ENCODE measurements at places on chromosomes 16 and 17. TPM values are rescaled to one million over a fixed set of nuclear protein-coding genes. Genes with fewer than 3 reads are reported as not detected.

C16orf54 gene
- total RNA-seq: 88.0 TPM

- DNase-seq: no peak
- H3K36me3 ChIP-seq: no peaks in the 10 kb centered on the region
- H3K27me3 ChIP-seq: peaks cover 6% of the 10 kb centered on the region
- H3K27ac ChIP-seq: no peak overlapping the region
Observed at GRCh38 chr16:87611456-87611855, 9.1 kb downstream of the JPH3 start.

TAC4 gene
- not detected for total RNA-seq

- H3K4me3 ChIP-seq: no peak overlapping the region
- no peaks in the 10 kb centered on the region for H3K36me3 ChIP-seq
- H3K27me3 ChIP-seq: peaks cover 18% of the 10 kb centered on the region
- no peak overlapping the region for H3K27ac ChIP-seq
- peaks cover 2% of the 10 kb centered on the region for H3K4me1 ChIP-seq
Observed at GRCh38 chr16:86939609-86940008, 361.3 kb downstream of the FOXL1 start.

GRCh38 chr16:89473791-89474414, 16.5 kb downstream of the ANKRD11 start:
- peaks cover 33% of the 10 kb centered on the region for H3K36me3 ChIP-seq
- no peak for DNase-seq
- H3K4me1 ChIP-seq: peaks cover 62% of the 10 kb centered on the region

DNA sequence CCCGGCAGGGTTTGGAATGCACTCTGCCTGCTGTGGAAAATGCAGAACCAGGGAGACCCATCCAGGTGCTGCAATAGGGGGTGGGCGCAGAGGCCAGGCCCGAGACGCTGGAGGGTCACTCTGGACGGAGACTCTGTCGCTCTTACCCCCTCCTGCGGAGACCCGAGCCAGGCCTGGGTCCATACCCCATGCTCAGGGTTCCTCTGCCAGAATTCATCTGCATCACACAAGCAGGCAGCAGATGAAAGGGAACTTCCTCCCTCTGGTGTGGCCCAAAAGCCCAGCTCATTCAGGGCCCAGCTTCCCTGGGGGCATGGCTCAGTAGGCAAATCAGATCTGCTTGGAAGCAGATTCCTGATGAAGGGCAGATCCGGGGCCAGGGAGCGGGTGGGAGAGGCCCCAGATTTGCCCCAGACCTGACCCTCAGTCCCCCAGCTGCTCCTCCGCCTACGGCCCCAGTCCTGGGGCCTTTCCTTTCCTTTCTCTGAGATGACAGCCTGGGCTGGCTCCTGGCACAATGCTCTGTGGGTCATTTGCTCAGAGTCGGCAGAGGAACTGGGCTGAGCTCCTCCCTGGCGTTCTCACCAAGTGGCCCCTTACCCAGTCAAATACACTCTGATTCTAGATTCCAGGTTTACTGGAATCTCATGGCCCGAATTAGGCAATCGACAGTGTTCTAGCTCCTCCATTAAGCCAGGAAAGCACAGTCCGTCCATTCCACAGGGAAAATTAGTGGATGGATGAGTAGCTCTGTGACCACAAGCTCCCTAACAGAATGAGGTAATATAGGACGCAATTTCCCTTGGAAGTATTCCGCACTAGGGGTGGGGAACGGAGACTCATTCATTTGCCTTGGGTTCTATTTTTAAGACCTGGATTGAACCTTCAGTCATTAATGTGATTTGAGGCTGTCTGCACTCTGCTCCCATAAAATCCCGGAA, 19.1 kb upstream of the RASD1 start:
- no peak overlapping the region for H3K4me3 ChIP-seq
- no peaks in the 10 kb centered on the region for H3K36me3 ChIP-seq
- H3K27me3 ChIP-seq: no peaks in the 10 kb centered on the region
- no peak overlapping the region for H3K27ac ChIP-seq
- peaks cover 4% of the 10 kb centered on the region for H3K4me1 ChIP-seq
- no peak for DNase-seq

- no peak overlapping the region for H3K4me3 ChIP-seq
- DNase-seq: no peak
- no peaks in the 10 kb centered on the region for H3K27me3 ChIP-seq
- no peak overlapping the region for H3K27ac ChIP-seq
- no peaks in the 10 kb centered on the region for H3K36me3 ChIP-seq
Observed at GRCh38 chr17:39709319-39709997, 9.6 kb downstream of the ERBB2 start.

- H3K27me3 ChIP-seq: no peaks in the 10 kb centered on the region
- no peak for DNase-seq
- H3K27ac ChIP-seq: no peak overlapping the region
Observed at GRCh38 chr16:71840052-71840451, 5.7 kb upstream of the ATXN1L start.

PIPOX gene
- 3.5 TPM for total RNA-seq

DNA sequence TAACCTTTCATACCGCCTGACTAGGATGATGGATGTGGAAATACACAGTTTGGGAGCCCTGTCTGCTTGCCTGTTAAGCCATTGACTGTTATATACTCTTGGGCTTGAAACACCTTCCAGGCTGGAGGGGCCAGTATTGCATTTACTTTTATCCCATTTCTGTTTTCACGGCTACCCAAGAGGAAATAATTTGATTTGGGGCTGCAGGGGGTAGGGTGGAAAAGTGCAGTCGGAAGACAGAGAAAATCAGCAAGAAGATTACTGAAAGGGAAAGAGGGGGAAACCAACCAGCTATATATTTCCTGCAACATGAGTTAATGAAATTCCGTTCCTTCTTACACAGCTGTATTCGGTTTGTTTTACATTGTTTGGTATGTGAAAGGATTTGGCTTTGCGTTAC, 202.5 kb downstream of the CDH13 start:
- no peak for DNase-seq
- H3K4me3 ChIP-seq: no peak overlapping the region
- no peaks in the 10 kb centered on the region for H3K36me3 ChIP-seq
- H3K4me1 ChIP-seq: no peaks in the 10 kb centered on the region
- H3K27me3 ChIP-seq: no peaks in the 10 kb centered on the region

RPH3AL gene
- total RNA-seq: 2.7 TPM

GRCh38 chr16:57612494-57612893, 15.9 kb upstream of the ADGRG1 start:
- H3K4me3 ChIP-seq: no peak overlapping the region
- peaks cover 48% of the 10 kb centered on the region for H3K4me1 ChIP-seq
- H3K27ac ChIP-seq: no peak overlapping the region
- H3K36me3 ChIP-seq: peaks cover 2% of the 10 kb centered on the region
- peak; percentile 23 for DNase-seq
- no peaks in the 10 kb centered on the region for H3K27me3 ChIP-seq

DNA sequence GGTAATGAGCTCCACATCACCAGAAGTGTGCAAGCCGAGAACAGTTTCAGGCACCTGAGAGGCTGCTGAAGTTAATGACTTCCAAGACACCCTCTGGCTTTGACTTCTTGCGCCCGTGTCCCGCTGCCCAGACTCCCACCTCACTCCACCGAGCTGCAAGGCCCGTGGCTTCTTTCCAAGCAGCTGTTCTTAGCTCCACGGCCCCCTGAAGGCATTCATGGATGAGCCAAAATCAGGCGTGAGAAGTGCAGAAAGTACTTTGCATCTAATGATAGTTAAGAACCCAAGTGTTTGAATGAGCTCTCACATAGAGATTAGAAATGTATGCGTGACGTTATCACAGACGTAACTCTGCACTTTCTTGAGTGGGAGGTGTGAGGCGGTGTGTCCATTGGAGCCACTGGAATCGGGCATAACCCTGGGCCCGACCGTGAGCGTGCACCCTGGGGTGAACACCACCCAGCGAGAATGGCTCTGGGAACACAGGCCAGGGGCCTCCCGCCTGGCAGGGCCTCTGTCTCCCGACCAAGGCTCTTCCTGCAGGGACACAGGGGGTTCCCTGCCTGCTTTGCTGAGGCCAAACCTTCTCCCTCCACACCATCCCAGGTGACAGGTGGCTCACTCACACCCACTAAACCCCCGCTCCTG, 11.0 kb downstream of the NPTX1 start:
- H3K27ac ChIP-seq: no peak overlapping the region
- no peak overlapping the region for H3K4me3 ChIP-seq
- no peaks in the 10 kb centered on the region for H3K36me3 ChIP-seq
- H3K4me1 ChIP-seq: peaks cover 4% of the 10 kb centered on the region

GRCh38 chr16:59701963-59702930, 968.1 kb upstream of the GOT2 start:
- no peak for DNase-seq
- H3K4me1 ChIP-seq: no peaks in the 10 kb centered on the region
- no peak overlapping the region for H3K27ac ChIP-seq
- H3K27me3 ChIP-seq: no peaks in the 10 kb centered on the region
- H3K36me3 ChIP-seq: no peaks in the 10 kb centered on the region
- H3K4me3 ChIP-seq: no peak overlapping the region

TP53TG3D gene
- 0.68 TPM for total RNA-seq

GRCh38 chr16:90018652-90019542, at the start of gene DBNDD1:
Gene DBNDD1, minus strand, starts transcription at chr16:90019456. Its CDS starts 115 bp downstream, at chr16:90019341.
- H3K27me3 ChIP-seq: peaks cover 39% of the 10 kb centered on the region
- no peak within 1 kb of the TSS for H3K27ac ChIP-seq
- H3K4me3 ChIP-seq: peak within 1 kb of the TSS; percentile 66
- H3K4me1 ChIP-seq: peaks cover 12% of the 10 kb centered on the region

DNA sequence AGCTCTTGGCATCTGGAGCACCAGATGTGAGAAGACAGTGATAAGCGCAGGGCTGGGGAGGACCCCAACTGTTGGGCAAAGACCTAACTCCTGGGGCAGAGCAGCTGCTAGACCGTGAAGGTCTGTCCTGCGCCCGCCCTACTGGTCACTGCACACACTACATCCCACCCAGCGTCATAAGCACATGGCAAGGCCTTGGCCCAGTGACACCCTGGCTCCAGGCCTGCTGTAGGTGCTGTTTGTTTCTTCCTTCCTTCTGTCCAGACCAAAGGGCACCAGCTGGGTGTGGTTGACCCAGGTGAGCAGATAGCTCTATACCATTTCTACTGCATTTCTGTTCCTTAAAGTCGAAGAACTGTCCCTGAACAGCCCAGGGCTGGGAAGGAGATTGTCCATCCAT, 6.4 kb downstream of the TRPV3 start:
- H3K27ac ChIP-seq: no peak overlapping the region
- H3K4me1 ChIP-seq: no peaks in the 10 kb centered on the region
- H3K36me3 ChIP-seq: no peaks in the 10 kb centered on the region
- no peak for DNase-seq
- no peak overlapping the region for H3K4me3 ChIP-seq

BRICD5 gene
- total RNA-seq: 17.3 TPM

- H3K36me3 ChIP-seq: no peaks in the 10 kb centered on the region
- H3K4me1 ChIP-seq: no peaks in the 10 kb centered on the region
- no peak for DNase-seq
- H3K27ac ChIP-seq: no peak overlapping the region
Observed at GRCh38 chr16:23286131-23286532, 16.0 kb upstream of the SCNN1B start.

ITGAD gene
- 0.09 TPM for total RNA-seq

DNA sequence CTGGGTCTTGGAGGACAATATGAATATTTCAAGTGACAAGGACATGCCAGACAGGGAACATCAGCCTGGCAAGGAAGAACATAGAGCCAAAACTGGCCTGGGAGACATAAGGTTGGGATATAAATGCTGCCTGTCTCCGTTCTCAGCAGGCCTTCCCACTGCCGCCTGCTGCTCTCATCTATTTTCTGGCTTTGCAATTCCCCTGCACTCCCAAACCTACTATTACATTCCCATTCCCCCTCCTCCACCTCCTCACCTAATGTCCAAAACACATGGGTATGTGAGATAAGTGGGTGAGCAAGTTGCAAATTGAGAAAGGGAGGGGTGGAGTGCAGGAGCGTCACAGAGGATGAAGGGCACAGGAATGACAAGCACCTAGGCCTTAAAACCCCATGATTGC, 244.3 kb upstream of the CDH8 start:
- no peaks in the 10 kb centered on the region for H3K36me3 ChIP-seq
- DNase-seq: no peak
- no peak overlapping the region for H3K27ac ChIP-seq
- H3K27me3 ChIP-seq: no peaks in the 10 kb centered on the region
- H3K4me1 ChIP-seq: no peaks in the 10 kb centered on the region
- no peak overlapping the region for H3K4me3 ChIP-seq

CCL23 gene
- not detected for total RNA-seq

- no peaks in the 10 kb centered on the region for H3K36me3 ChIP-seq
- peaks cover under 1% of the 10 kb centered on the region for H3K27me3 ChIP-seq
- peaks cover 2% of the 10 kb centered on the region for H3K4me1 ChIP-seq
- no peak overlapping the region for H3K27ac ChIP-seq
- H3K4me3 ChIP-seq: no peak overlapping the region
Observed at GRCh38 chr17:17612085-17613022, 20.8 kb upstream of the PEMT start.

DNA sequence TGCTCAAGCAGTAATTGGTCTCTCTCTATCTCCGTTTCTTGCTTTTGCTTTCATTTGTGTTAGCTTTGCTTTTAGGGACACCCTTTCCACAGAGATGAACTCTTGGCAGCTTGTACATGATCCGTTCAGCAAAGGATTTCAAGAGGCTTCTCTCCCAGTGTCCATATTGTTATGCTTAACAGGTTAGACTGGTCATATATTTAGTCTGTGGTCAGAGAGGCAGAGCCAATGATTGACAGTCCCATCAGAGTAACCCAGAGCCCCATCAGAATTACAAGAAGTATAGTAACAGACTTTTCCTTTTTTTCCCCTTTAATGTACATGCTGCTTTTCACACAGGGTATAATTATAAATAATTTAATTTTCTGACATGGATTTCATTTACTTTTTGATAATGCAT, 34.4 kb downstream of the GDPD1 start:
- H3K36me3 ChIP-seq: no peaks in the 10 kb centered on the region
- peak overlapping the region; percentile 63 for H3K27ac ChIP-seq
- DNase-seq: no peak
- no peaks in the 10 kb centered on the region for H3K27me3 ChIP-seq

DNA sequence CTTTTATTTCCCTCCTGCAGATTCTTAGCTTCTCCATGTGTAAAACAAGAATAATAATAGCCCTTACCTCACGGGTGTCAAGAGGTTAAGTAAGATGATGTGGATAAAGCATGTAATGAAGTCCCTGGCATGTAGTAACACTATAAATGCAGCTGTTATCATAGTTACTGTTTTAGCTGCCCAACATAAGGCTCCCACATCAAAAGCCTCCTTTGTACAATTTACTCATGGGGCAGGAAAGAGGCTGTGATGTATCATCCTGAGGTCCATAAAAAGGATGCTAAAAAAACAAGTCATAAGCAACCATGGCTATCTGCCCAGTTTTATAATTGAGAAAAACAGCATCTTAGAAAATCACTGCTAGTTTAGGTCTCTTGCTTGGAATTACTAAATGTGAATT, 339.7 kb downstream of the CA10 start:
- no peaks in the 10 kb centered on the region for H3K36me3 ChIP-seq
- no peak overlapping the region for H3K4me3 ChIP-seq
- DNase-seq: no peak

GRCh38 chr16:55663765-55664677, 8.2 kb downstream of the SLC6A2 start:
- no peak overlapping the region for H3K27ac ChIP-seq
- peaks cover 2% of the 10 kb centered on the region for H3K27me3 ChIP-seq
- H3K4me1 ChIP-seq: no peaks in the 10 kb centered on the region
- DNase-seq: no peak
- no peak overlapping the region for H3K4me3 ChIP-seq
- no peaks in the 10 kb centered on the region for H3K36me3 ChIP-seq

Measured in activated naive CD8-positive, alpha-beta T cell treated with anti-CD3 and anti-CD28 coated beads, Interleukin-2, amount 10 ng/mL, durations not matched to agents 7 days and 5 days (primary cell).